CD4-positive, alpha-beta T cell treated with Interleukin-21 for 1 hour (primary cell): ENCODE measurements at places on chromosomes 5 and 9.

- no peak for DNase-seq
These were observed 28.1 kb upstream of the CETN3 start for GRCh38 chr5:90437663-90438062.

DNA sequence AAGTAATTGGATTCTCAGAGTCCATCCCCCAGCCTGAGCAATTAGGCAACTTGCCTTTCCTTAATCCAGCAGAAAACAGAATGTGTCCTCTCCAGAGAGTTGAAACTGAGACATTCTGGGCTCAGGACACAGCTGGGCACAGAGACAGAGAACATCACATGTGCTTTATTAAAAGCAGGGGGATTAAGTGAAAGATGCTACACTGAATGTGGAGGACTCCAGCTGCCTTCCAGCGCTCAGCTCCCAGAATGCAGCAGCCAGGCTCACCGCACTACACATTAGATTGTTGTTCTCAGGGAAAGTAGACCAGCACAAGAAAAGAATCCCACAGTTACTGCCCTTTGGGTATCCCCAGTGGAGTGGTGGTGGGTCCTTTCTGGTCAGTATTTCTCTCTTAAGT is 141.6 kb upstream of the IL12B start:
- DNase-seq: no peak

- no peak for DNase-seq
These were observed 209.1 kb upstream of the ADCY2 start for GRCh38 chr5:7186818-7187217.

- peak; percentile 84 for DNase-seq
These were observed 53.6 kb downstream of the GPR107 start for GRCh38 chr9:130107234-130107861.

DNA sequence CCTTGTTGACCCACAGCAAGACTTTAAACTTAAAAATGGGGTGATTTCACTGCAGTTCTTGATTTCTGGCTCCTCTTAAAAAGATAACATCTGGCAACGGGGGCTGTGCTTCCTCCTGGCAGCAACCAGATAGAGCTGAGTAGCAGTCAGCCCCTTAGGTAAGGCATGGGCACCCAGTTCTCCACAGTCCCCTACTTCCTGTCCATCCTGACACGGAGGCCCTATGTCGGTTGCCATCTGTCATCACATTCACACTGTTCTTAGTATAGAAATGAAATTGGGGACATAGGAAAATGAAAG is 11.7 kb downstream of the CD74 start:
- DNase-seq: no peak

- DNase-seq: no peak
These were observed 761 bp upstream of the DNAJC25 start for GRCh38 chr9:111630182-111630963.

- peak; percentile 69 for DNase-seq
These were observed 33.7 kb downstream of the HAVCR1 start for GRCh38 chr5:157025093-157025698.

GRCh38 chr5:54944364-54944763 is 41.0 kb downstream of the ESM1 start:
- DNase-seq: peak; percentile 68

GRCh38 chr5:98204798-98205197 is 568.7 kb upstream of the RGMB start:
- DNase-seq: no peak

DNA sequence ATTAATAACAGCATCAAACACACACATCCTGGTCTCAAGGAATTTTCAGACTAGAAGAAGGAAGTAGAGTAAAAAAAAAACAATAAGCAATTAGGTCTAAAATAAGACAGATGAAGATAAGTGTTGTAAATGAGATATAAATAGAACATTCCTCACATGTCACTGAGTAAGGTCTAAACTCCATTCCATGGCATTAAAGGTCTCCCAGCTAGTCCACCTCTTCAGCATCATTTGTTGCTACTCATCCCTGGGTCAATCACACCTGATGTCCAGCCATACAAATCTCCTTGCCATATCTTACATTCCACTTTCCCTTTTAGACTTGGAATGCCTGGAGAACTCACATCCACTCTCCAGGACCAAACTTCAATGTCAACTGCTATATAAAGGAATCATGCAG is 214.1 kb upstream of the KLF4 start:
- DNase-seq: no peak

- no peak for DNase-seq
These were observed 962 bp upstream of the PKN3 start for GRCh38 chr9:128701227-128701854.

- DNase-seq: no peak
These were observed 203.9 kb downstream of the FBXL7 start for GRCh38 chr5:15703901-15704300.

DNA sequence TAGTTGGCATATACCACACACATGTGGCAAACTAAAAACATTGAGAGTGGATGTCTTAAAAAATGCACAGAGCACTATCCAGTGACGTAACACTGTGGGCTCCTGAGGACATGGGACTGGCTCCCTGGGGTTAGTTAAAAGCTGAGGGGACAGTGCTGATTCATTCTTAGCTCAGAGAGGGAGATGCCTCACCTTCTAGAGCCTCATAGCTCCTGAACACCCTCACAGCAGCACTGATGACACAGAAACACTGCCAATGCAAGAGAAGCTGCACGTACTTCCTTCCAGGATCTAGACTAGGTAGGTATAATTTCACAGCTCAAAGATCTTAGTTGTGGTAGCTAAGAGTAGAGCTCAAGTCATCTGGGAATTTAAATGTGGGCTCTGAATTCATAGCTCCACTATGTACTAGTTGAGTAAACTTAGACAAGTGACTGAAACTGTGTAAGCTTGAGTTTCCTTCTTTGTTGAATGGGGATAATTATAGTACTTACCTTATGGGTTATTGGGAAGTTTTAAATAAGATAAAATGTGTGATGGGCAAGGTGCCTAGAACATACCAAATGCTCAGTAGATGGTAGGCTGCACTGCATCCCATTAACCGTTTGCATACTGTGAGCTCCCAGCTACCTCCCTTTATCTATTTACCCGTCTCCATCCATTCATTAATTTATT is 279.9 kb downstream of the ASTN2 start:
- no peak for DNase-seq

DNA sequence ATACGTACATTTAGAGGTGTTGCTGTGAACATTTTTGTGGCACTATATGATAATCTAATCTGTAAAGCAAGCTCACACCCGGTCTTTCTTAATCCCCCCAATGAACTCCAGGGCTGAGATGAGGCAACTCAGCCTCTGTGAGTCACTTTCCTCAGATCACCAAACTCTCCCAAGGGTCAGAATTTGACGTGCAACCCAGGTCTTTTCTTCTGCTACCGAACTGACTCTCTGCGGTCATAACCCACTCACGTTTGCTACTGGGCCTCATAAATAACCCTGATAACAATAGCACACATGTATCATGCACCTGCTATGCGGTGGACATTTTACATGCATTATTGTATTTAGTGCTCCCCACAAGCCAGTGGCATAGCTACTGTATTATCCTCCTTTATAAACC is 153.1 kb downstream of the DROSHA start:
- no peak for DNase-seq

- DNase-seq: no peak
These were observed 12.0 kb downstream of the LRRC26 start for GRCh38 chr9:137157618-137158415.

DNA sequence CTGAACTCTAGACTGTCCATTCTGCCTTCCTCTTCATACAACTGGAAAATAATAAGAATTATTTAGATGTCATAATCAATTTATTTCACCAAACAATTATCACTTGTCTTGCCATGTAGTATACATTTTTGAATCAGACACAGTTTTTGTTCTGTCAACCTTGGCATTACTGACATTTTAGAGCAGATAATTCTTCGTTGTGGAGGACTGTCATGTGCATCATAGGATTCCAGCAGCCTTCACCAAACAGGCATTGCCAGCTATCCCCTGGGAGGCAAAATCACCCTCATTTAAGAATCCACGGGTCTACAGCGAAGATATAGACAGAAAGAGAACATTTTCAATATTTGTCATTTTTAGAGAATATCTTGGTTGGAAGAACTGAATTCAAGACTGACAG is 293.9 kb downstream of the KDM4C start:
- no peak for DNase-seq

DNA sequence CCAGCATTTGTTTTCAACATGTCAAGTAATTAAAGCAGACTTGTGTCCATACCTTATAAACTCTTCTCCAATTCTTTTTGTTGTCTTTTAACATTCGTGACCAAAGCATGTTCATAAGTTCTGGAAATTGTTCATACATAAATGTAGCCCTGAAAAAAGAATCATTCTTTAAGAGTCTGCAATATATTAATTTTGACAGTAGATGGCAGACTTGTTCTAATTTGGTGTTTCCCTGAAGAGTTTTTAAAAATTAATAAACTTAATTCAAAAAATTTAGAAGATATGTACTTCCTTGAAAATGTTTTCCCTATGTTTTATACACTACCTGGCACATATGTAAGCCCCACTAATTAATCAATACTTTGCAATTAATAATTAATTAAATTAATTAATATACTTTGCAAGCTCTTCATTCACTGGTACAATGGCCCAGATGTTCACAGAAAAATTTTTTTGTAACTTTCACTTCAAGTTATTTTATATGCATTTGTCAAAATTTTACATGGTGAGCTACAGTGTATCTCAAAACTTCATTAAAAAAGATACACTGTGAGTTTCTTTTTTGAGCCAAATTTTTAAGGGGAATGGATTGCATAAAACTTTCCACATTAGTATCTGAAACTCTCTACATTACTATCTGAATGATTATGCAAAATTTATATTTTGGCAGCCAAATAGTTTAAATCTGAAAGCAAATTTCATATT is 42.1 kb downstream of the CLINT1 start:
- DNase-seq: peak; percentile 37

DNA sequence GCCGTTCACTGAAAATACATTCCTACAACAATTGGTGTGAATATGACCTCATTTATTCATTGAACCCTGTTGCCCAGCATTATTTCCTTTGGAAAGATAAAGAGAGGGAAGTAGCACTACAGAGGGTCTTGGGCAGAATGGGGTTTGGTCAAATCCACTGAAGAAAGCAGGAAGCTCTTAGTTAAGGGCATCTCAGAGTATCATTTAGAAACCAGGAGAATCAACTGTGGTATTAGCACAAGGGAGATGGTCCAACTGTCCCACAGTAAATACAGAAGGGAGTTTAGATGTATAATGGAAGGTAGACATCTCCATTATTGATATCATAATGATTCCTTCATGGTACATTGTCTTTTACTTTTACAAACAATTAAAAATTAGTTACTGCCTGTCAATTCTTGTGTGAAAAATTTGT is 47.1 kb downstream of the LIX1 start:
- DNase-seq: no peak

- no peak for DNase-seq
These were observed 5.1 kb upstream of the SEPTIN8 start for GRCh38 chr5:132782101-132782500.

GRCh38 chr9:111662576-111663300 is 1.3 kb downstream of the GNG10 start:
- DNase-seq: peak; percentile 25

GRCh38 chr5:145162626-145163025 is 672.5 kb downstream of the PRELID2 start:
- DNase-seq: no peak

GRCh38 chr5:163567811-163568210 is 62.4 kb downstream of the MAT2B start:
- no peak for DNase-seq

- no peak for DNase-seq
These were observed at the start of gene PTPRD for GRCh38 chr9:10612641-10613398. Gene PTPRD, minus strand, starts transcription at chr9:10613002.

DNA sequence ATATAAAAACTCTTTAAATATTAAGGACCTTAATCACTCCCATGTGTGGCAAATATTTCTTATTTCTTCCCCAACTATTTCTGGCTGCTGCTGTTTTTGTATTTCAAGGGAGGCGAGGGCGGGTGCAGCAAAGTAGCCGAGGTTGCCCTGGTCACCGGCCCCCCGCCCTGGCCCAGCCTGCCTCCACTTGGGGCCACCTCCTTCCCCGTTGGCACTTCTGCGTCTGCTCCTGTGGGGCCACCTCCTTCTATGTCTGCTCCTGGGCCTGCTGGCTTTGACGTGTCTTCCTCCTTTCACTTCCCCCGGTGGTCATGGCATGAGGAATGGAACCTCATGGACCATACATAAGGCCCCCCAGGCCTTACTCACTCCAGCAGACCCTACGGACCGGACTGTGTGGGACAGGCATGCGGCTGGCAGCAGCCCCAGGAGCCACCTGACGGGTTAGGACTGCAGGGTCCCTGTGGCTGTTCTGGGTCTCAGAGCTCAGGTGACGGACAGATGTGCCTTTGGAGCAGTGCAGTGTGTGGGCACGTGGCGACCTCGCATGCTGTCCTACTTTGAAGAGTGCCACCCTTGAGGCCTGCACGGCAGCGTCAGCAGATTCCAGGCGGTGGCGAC is 5.8 kb upstream of the ENTPD8 start:
- DNase-seq: no peak

DNA sequence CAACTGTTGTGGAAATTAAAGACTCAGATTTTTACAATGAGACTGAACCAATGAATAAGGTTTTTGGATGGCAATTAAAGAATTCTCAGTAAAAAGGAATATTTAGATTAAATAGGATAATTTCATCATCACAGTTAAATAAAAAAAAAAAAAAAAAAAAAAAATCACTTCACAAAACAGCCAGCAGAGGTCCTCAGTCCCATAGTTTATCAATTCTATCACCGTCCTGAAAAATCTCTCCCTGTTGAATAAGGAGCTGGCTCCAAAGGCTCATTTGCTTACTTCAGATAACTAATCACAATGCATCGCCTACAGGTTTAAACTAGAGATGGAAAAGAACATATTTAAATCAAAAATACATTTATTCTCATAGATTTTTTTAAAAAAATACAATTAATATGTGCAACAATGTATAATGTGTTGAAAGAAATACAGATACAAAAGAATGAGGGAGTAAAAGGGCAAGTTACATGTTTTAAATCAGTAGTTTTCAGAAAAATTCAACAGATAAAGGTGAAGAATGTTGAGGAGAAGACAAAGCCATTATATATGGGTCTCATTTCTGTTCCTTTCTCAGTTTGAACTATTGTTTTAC is 175.8 kb upstream of the CHD1 start:
- DNase-seq: peak; percentile 17

GRCh38 chr5:78373231-78373630 is 12.8 kb downstream of the SCAMP1 start:
- no peak for DNase-seq

GRCh38 chr5:95803271-95804148 is 19.0 kb downstream of the GLRX start:
- no peak for DNase-seq

GRCh38 chr9:116626762-116627161 is 60.3 kb upstream of the TRIM32 start:
- no peak for DNase-seq
